ENCODE measurements at places on chromosomes 1 and 21. TPM values are rescaled to one million over a fixed set of nuclear protein-coding genes. Genes with fewer than 3 reads are reported as not detected.

DNA sequence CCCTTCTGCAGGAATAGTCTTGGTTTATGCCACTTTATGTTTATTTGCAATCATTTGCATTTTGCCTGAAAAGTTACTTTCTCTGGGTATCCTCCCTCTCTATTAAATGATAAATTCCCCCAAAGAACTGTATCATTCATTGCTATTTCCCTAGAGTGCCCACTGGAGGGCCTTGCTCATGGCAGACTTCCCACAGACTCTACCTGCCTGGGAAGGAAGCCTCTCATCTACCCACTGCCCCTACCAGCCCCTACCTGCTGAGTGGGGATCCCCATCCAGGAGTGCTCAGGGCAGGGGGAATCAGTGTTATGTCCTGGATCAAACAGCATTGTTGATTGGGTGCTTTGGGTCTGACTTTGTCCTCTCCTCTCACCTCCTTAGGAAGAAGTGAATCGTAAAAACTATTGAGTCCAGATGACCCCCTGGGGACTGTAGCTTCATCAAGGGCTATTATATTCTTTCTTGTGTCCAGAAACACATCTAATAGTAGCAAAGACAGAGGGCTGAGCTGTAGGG is 6.8 kb upstream of the LRRN2 start:
- no peak for DNase-seq
- H3K4me3 ChIP-seq: no peak overlapping the region
- H3K27me3 ChIP-seq: no peaks in the 10 kb centered on the region
- H3K27ac ChIP-seq: no peak overlapping the region
- H3K36me3 ChIP-seq: no peaks in the 10 kb centered on the region
- no peaks in the 10 kb centered on the region for H3K4me1 ChIP-seq

The APOBEC4 gene
- total RNA-seq: not detected

DNA sequence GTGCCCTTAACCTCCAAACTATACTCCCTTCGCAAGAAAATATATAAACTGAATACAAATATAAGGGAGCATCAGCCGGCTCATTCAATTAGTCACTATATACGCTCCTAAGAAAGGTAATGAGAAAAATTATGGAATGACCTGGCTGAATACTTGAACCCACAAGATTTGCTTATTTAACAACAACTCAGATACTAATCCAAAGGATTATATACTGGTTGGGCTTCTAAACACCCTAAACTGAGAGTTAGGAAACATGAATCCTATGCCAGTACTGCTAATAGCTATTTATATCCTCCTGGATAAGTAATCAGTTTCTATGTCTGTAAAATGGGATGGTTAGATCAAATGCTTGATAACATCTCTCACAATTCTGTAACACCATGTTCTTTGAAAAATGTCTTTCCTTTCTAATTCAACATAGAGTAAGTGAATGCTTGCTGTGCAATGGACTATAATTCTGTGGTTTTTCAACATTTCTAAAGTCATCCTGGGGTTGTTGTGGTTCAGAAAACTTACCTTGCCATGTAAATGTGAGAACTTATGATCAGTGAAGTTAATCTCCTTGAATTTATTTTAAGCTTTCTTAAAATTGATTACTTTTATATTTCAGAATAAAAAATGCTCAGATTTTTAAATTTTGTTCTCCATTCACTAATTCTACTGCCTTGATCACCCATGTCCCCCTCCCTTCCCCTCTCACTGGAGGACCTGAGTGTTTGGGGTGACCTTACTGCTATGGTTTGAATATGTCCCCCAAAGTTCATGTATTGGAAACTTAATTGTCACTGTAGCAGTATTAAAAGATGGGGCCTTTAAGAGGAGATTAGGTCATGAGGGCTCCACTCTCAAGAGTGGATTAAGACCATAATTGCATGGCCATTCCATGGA is 14.5 kb downstream of the DUSP10 start:
- peak overlapping the region; percentile 24 for H3K27ac ChIP-seq
- no peak for DNase-seq
- H3K4me1 ChIP-seq: peaks cover 65% of the 10 kb centered on the region
- no peaks in the 10 kb centered on the region for H3K36me3 ChIP-seq
- H3K4me3 ChIP-seq: no peak overlapping the region

DNA sequence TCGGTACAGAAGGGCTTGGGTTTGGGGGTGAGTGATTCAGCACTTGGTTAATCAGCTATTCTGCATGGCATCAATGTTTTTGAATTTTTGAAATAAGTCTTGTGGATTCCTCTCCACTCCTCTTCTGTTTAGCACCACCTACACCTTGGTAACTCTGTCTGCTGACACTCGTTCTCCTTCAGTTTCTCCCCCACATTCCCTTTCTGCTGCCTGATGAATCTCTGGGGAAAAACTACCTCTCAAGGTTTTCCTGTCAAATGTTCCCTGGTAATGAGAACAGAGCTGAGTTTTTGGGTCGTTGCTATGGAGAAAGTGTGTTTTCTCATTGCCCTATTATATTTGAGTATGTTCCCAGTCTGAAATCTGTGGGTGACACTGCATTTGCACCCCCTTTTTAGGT is 108.2 kb downstream of the GABPA start:
- H3K4me1 ChIP-seq: no peaks in the 10 kb centered on the region
- no peaks in the 10 kb centered on the region for H3K27me3 ChIP-seq
- no peak for DNase-seq
- no peak overlapping the region for H3K4me3 ChIP-seq

DNA sequence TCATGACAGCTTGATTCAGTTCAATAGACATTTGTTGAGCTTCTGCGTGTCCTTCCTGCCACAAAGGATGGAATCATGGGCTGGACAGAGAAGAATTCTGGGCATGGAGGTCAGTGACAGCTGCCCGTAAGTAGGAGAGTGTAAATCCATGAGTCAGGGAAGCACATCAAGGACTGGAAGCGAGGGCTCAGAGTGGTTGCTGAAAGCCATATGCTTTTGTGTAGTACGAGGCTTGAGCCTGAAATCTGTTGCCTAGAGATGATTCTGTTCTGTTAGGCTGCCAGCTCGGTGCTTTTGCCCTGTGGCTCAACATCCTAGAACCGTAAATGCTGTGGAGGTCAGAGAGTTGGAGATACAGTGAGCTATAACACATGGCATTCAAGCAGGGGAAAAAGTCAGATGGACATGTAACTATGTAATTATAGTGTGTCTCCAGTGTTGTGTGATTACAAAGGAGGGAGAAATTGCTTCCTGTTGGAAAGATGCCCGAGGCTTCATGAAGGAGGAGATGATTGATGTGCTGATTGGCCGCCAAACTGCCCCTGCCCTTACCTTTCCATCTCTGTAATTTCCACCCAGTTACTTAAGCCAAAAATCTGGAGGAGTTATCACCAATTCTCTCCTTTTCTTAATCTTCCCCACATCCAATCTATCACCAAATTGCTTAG is 92.8 kb upstream of the CACNA1E start:
- no peak for DNase-seq
- H3K4me3 ChIP-seq: no peak overlapping the region
- H3K27ac ChIP-seq: no peak overlapping the region

DNA sequence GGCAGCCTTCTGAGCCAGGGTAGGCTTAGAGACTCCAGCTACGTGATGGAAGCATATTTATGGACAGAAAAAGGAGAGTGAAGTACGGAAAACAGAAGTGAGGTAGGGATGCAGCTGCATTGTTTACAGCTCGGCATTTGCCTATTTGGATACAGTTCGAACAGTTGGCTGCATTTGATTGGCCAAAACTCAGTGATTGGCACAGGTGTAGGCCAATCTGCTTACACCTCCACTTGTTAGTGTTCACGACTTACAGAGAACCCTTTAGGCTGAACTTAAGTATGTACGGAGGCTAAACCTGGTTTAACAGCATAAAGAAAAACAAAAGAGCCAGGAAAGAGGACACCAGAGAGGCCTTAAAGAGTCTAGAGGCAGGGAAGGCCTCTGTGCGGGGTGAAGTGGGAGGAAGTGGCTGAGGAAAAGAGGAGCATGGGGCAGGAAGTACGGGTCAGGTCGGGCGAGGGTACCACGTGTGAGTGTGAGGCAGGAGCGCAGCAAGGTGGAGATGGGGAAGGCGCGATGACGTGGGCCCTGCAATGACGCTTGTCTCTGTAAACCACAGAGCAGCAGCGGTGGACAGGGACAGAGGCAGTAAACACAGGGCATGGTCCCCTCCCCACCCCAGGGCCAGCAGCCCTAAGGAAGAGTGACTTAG is 32.0 kb downstream of the RSPH1 start:
- DNase-seq: peak; percentile 87
- H3K27me3 ChIP-seq: no peaks in the 10 kb centered on the region
- H3K4me1 ChIP-seq: peaks cover 48% of the 10 kb centered on the region
- H3K4me3 ChIP-seq: no peak overlapping the region

- H3K4me3 ChIP-seq: no peak overlapping the region
- H3K27me3 ChIP-seq: no peaks in the 10 kb centered on the region
- H3K36me3 ChIP-seq: no peaks in the 10 kb centered on the region
- no peaks in the 10 kb centered on the region for H3K4me1 ChIP-seq
- no peak overlapping the region for H3K27ac ChIP-seq
Measured at GRCh38 chr1:186518822-186519381, 58.0 kb upstream of the PDC start.
